Tibial nerve (tissue), 4 donors: ENCODE measurements at places on chromosomes 2 and 18. TPM values are rescaled to one million over a fixed set of nuclear protein-coding genes. Genes with fewer than 3 reads are reported as not detected.

DNA sequence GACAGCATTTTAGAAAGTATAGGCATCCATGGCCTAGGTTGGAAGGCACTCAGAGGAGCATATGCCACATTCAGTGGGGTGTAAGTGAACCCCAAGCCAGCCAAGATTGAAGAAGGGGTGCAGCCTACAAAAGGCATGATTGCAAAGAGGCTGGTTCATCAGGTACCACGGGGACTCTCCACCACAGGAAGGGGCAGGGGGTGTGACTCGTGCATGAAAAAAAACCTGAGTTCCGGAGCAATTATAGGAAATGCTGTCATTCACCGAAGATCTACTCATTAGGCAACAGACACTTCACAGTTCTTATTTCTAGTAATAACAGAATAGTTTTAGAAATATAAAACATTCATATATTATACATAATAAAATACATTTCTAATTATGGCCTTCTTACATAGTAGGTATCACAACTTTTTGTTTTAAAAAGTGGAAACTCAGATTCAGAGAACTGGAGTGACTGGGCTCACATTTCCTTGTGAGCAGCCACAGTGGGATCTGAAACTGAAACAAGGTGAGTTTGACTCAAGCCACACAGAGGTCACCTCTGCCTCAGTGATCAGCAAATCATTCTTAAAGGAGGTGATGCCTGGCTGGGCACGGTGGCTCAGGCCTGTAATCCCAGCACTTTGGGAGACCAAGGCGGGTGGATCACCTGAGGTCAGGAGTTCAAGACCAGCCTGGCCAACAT, 188.4 kb upstream of the GYPC start:
- H3K4me1 ChIP-seq, result no peaks in the 10 kb centered on the region
- H3K27ac ChIP-seq, result no peak overlapping the region
- no peaks in the 10 kb centered on the region for H3K36me3 ChIP-seq
- H3K27me3 ChIP-seq, result no peaks in the 10 kb centered on the region

- H3K27me3 ChIP-seq, result no peaks in the 10 kb centered on the region
- H3K4me1 ChIP-seq, result no peaks in the 10 kb centered on the region
- H3K4me3 ChIP-seq, result no peak overlapping the region
- no peak overlapping the region for H3K27ac ChIP-seq
- H3K36me3 ChIP-seq, result peaks cover 25% of the 10 kb centered on the region
Measured at GRCh38 chr2:186751790-186752189, 57.9 kb downstream of the FAM171B start.

GRCh38 chr2:45172142-45172541, 162.9 kb upstream of the SIX2 start:
- H3K4me1 ChIP-seq, result no peaks in the 10 kb centered on the region
- no peaks in the 10 kb centered on the region for H3K27me3 ChIP-seq
- H3K27ac ChIP-seq, result no peak overlapping the region
- no peak for DNase-seq
- no peaks in the 10 kb centered on the region for H3K36me3 ChIP-seq

- DNase-seq, result no peak
- no peaks in the 10 kb centered on the region for H3K4me1 ChIP-seq
- H3K36me3 ChIP-seq, result no peaks in the 10 kb centered on the region
- no peak overlapping the region for H3K4me3 ChIP-seq
Measured at GRCh38 chr2:135557530-135557929, 26.2 kb downstream of the R3HDM1 start.

Gene BMP10
- not detected for total RNA-seq

Gene VAMP8
- 14.2 TPM for total RNA-seq

DNA sequence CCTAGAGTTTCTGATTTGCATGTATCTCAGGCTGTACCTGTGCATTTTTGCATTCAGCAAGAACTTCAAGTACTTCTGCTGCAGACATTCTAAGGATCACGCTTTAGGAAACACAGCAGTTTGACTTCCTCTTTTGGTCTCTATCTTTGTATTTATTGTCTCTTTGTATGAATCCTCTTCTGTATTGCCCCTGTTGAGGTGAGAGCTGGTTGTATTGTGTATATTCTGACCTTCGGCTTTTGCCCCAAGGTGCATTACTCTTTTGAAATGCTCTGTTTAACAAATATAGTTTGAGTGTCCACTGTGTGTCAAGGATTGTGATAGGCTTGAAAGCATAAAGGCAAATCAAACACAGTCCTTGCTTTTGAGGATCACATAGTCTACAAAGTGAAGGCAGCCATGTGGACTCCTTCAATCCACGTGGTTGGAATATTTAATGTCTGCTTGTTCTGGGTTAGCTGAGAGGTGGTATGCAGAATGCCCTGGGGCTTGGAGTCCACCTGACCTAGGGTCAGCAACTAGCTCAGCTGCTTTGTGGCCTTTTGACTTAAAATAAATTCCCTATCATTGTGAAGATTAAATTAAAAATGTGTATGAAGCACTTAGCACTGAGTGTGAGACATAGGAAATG, 108.1 kb downstream of the LYPD6 start:
- DNase-seq, result no peak
- H3K27me3 ChIP-seq, result no peaks in the 10 kb centered on the region
- no peaks in the 10 kb centered on the region for H3K4me1 ChIP-seq
- no peak overlapping the region for H3K4me3 ChIP-seq
- no peak overlapping the region for H3K27ac ChIP-seq

DNA sequence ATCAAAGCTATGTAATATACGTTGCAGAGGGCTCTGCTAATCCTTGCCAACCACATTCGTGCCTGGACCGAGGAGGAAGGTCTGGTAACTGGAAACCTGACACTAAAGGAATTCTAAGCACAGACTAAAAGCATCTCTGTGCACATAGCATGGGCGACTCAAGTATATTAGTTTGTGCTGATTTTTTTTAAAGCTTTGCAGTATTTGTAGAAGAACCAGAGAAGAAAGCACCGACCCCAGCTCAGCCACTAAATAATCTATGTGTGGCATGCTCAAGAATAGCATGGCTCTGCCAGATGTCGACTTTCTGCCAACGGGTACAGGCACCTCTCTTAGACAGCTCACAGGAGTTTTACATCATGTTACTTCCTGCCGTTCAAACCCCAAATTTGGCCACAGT, 73.2 kb upstream of the NRP2 start:
- no peak overlapping the region for H3K27ac ChIP-seq
- no peaks in the 10 kb centered on the region for H3K4me1 ChIP-seq
- H3K36me3 ChIP-seq, result peaks cover 5% of the 10 kb centered on the region
- H3K4me3 ChIP-seq, result no peak overlapping the region
